Endothelial cell of umbilical vein (primary cell): ENCODE measurements at places on chromosomes 6 and 20. TPM values are rescaled to one million over a fixed set of nuclear protein-coding genes. Genes with fewer than 3 reads are reported as not detected.

The HLA-DOA gene
- polyA plus RNA-seq = not detected in 2 replicates

DNA sequence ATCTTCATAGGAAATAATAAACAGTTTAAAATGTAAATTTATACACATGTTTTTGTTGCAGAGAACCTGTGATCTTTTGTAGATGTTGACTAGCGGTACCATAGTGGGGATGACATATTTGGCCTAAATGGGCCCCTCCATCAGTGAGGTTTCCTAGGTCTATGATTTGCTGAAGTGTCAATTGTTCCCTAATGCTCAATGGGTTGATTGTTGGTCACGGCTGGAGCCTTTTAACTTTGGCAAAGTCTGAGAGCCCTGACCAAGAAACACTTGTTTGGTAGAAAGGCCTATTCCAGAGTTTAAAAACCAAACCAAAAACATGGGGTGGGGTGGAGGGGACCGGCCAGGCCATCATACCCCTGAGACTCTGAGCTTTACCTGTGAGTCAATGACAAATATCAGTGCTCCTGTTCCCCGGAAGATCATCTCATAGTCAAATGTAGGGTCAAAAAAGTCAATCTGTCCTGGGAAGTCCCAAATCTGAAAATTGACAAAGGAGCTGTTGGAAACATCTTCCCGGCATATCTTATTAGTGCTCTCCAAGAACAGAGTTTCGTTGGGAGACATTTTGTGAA, 25.1 kb downstream of the RRAGD start:
- DNase-seq = no peak
- no peak overlapping the region for H3K4me3 ChIP-seq
- no peak overlapping the region for H3K27ac ChIP-seq
- no peaks in the 10 kb centered on the region for H3K27me3 ChIP-seq
- no peaks in the 10 kb centered on the region for H3K36me3 ChIP-seq
- no peaks in the 10 kb centered on the region for H3K4me1 ChIP-seq

- no peaks in the 10 kb centered on the region for H3K36me3 ChIP-seq
- H3K4me3 ChIP-seq = no peak overlapping the region
- no peak for DNase-seq
- peaks cover 2% of the 10 kb centered on the region for H3K4me1 ChIP-seq
- H3K27me3 ChIP-seq = peaks cover 7% of the 10 kb centered on the region
- no peak overlapping the region for H3K27ac ChIP-seq
Observed at GRCh38 chr6:142478117-142478516, 176.3 kb downstream of the ADGRG6 start.

DNA sequence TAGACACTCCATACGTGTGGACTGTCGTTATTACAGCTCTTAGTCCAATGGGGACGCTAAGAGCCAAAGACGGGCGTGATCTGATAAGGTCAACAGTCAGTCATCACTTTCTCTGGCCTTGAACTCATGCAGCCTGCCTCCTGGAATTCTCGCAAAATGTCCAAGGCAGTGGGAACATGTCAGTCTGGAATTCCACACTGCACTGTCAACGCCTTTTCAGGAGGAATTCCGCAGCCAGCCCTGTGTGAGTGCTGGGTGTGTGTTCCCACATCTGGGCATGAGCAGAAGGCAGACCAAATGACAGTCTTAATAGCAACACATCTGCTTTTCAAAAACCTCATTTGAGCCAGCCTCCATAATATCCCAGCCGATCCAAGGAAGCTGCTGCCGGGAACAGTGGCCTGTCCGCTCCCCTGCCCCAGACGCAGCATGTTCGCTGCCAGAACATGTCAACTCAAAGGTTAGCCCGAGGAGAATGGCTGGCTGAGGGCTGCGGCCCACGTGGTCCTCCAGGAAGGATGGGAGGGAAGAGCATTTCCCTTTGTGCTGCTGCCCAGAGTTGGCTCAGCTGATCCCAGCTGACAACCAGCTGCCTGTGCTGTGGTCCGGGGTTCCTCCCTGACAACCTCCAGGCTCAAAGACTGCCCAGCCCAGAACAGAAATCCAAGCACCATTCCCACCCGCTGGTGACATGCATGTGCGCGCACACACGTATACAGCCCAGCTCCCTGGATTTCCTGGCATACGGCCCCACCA, 103.1 kb downstream of the SULF2 start:
- H3K4me3 ChIP-seq = no peak overlapping the region
- peak; percentile 54 for DNase-seq
- no peaks in the 10 kb centered on the region for H3K4me1 ChIP-seq
- H3K27ac ChIP-seq = no peak overlapping the region
- H3K36me3 ChIP-seq = no peaks in the 10 kb centered on the region

- peaks cover 3% of the 10 kb centered on the region for H3K36me3 ChIP-seq
- no peak overlapping the region for H3K27ac ChIP-seq
- DNase-seq = peak; percentile 75
- peaks cover 17% of the 10 kb centered on the region for H3K4me1 ChIP-seq
- no peak overlapping the region for H3K4me3 ChIP-seq
Observed at GRCh38 chr6:170347091-170347490, 40.5 kb downstream of the FAM120B start.

DNA sequence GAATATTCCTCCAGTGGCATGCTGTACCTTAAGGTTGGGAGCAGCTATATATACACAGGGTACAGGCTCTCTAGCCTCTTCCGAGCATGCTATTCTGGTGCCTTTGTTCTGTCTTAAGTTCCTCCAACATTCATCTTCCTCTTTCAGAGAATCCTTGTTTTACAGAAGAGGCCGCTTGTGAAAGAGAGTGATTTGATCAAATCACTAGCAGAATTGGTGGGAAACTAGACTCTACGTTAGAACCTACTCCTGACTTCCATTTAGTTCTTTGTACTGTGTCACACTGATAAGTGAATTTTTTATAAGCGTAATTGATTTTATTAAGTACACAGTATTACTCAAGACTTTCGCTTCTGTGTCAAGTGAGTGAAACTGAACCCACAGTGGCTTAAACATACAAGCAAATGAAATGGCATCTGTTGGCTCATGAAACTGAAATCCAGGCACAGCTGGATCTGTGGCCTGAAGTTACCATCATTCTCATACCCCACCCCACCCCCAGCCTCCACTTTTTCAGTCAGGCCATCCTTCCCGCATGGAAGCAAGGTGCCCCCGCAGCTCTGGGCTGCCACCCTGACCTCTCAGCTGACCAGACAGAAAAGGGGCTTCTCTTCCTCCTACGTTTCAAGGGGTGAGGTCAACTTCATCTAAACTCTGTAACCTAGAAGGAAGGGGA, 102.3 kb downstream of the RPP40 start:
- no peak overlapping the region for H3K27ac ChIP-seq
- no peaks in the 10 kb centered on the region for H3K27me3 ChIP-seq
- H3K4me1 ChIP-seq = no peaks in the 10 kb centered on the region
- no peak overlapping the region for H3K4me3 ChIP-seq
